NB4 (cell line): ENCODE measurements at places on chromosomes 6 and 20.
A peak's percentile ranks its signal among the peaks of the same experiment; 100 is the strongest.

DNA sequence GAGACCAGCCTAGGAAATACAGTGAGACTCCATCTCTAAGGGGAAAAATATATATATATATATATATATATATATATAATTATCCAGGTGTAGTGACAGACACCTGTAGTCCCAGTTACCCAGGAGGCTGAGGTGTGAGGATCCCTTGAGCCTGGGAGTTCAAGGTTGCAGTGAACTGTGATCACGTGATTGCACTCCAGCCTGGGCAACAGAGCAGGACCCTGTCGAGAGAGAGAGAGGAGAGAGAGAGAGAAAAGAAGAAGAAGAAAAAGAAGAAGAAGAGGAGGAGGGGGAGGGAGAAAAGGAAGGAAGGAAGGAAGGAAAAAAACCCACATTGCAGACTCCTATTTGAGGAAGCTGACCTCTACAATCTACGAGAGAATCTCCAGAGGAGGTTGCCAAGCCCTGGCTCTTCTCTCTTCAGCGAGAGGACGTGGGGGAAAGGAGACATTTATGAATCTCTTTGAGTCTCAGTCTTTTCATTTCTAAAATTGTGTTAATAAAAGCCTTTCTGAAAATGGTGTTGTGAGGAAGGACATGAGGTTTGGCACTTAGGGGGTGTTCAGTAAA, 49.7 kb downstream of the COL11A2 start:
- no peak for DNase-seq

DNA sequence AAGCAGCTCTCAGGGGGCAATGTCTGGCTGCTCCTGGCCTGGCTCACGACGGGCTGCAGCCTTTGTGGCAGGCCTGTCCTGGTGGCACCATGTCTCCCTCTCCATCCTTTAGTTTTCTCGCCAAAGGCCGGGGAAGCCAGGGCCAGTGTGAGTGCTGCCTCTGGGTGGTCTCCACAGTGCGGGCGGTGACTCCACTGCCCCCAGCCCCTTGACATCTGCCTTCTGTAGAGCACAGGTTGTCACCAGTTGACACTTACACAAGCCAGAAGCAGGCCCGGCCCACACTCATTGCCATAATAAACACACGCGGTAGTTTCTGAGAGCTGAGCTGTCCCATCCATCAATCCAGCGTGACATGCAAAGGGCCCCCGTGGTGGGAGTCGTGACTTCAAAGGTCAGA, 219.5 kb downstream of the TFAP2C start:
- DNase-seq, result no peak

- DNase-seq, result no peak
Observed at GRCh38 chr6:116924245-116924644, 47.2 kb downstream of the RFX6 start.

- DNase-seq, result peak; percentile 17
Observed at GRCh38 chr6:63349401-63349800, 29.6 kb upstream of the LGSN start.

DNA sequence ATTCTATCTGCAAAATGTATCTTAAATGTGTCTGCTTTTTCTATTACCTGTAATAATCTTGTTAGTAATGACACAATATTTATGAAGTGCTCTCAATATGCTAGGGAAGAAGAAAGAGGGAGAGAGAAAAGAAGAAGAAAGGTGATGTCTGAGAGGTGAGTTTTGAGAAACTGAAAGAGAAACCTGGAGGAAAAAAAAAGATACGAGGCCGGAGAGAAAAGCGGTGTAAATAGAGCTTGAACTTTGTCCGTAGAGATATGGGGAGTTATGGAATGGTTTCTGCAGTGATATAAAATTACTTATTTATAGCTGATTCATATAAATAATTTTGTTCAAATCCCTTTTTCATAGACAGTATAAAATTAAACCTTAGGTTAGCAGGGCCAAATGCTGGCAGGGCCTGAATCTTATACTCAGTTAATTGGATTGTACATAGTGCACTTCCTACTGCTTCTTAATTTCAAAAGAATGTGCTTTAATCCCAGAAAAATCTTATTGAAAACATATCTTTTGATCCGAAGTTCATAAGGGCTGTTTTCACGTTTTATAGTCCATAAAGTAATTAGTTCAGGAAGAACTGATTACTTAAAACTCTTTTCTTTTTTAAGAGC, 43.0 kb downstream of the MYB start:
- DNase-seq, result no peak

DNA sequence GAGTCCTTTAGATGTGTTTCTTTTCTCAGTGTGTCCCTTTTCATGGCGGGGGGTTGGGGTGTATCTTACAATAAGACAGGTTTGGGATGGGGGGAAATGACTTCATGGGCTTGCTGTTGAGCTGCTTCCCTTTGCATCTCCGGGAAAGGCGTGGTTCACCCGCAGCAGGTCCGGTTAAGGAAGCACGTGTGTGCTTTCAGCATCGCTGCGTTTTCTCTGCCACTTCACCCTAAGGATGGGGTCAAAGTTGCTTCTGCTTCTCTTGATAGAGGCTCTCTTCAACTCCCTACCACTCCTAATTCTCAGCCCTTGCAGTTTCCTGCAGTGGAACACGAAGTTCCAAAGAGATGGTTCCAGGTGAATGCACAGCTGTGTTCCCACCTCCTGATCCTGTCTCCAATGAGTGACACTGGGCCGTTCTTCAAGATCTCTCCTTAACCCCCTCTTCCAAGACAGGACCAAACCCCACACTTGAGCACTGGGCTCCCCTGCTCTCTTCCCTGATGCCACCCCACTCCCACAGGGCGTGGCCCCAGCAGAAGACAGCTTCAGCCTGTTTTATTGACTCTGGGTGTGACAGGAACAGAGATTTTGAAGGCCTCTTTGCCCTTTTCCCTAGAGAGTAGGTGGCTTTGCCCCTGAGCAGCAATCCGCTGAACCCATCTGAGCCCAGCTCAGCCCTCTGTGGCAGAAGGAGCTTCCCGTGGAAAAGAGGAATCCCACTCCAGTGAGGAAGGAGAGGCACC, 85.2 kb downstream of the PLEKHG1 start:
- no peak for DNase-seq

GRCh38 chr20:41050361-41051008, 21.9 kb downstream of the TOP1 start:
- no peak for DNase-seq

- peak; percentile 49 for DNase-seq
Observed at GRCh38 chr6:16711546-16712254, 49.6 kb downstream of the ATXN1 start.

GRCh38 chr6:27545271-27546046, 72.6 kb upstream of the ZNF184 start:
- DNase-seq, result peak; percentile 81

DNA sequence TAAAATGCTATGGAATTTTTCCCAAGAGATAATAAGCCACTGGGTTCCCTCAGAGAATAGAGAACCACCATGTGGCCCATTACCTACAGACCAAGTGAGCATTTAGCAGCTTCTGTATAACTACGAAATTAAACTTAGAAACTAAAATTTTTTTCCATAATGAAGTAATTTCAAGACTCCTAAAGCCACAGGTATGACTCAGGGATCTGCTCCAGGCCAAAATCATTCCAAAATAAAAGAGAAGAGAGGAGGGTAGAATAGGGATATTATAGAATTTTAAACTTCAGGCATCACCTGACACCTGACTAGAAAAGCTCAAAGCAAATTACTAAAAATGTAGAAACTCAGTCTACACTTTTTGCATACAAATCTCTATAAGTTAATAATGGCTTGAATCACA, 108.9 kb upstream of the DST start:
- no peak for DNase-seq

- DNase-seq, result no peak
Observed at GRCh38 chr20:34748709-34749108, 44.6 kb downstream of the TP53INP2 start.

- DNase-seq, result no peak
Observed at GRCh38 chr6:122654012-122654411, 43.8 kb downstream of the PKIB start.

DNA sequence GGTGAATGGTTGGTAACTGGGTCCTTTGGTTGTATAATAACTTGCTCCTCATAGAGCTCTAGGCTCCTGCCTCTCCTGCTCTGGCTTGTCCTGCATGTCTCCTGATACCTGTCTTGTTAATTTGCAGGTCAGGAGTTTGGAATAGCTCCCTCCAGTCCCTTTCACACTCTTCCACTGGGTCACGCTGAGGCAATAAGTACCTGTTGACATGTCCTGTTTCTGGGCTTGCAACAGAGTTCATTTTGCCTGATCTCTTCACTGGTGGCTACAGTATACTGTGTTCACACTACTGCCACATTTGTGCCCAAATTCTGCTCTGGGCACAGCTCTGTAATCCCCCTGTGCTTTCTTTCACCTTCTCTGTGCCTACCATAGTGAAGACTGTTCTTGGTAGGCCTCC, 25.4 kb upstream of the C20orf144 start:
- no peak for DNase-seq

GRCh38 chr6:128932061-128932460, 49.1 kb downstream of the LAMA2 start:
- DNase-seq, result no peak

- peak; percentile 65 for DNase-seq
Observed at GRCh38 chr6:53465732-53466131, 79.2 kb downstream of the GCLC start.

DNA sequence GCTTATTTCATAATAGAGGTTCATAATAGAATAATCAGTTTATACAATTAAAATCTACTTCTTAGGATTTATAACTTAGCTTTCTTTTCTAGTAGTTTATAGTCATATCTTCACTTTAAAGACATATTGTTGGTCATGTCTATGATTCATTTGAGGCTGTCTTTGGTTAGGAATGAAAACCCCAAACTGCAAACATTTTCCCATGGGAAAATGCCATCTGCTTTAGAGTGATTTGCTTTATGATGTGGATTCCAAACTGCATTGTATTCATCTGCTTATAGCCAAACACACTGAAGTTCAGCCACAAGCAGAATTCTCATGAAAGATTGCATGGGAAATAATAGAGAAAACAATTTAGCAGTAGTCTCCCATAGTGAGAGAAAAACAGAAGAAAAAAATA, 128.0 kb downstream of the RFPL4B start:
- no peak for DNase-seq

DNA sequence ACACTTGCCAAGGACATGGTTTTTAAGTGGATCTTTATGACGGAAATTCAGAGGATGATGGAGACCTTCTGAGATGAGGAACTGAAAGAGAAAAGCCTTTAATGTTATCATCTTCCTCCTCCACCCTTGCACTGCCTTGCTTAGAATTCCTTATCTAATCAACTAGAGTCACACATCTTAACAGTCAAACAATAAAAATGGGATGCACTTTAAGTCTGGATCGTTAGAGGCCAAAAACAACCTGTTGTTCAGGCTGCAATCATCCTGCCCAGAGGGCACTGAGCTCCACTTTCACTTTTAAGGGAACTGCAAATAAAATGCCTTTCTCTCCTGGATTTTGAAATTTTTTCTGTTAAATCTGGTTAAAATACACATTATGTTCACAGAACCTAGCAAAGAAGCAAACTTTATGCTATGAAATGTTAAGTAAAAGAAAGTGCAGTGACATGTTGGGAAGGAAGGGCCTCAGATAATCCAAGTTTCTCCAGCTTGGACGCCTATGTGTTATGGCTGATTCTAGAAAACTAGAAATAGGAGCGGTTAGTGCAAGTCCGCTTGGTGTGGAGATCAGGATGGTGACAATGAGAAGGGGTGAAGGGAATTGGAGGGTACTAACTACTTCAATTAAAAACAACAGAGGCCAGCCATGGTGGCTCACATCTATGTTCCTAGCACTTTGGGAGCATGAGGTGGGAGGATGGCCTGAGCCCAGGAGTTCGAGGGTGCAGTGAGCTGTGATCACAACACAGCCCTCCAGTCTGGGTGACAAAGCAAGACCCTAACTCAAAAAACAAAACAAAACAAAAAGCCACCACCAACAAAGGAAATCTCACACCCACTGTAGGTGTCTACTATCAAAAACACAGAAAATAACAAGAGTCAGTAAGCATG, 66.4 kb upstream of the KIF13A start:
- DNase-seq, result no peak

DNA sequence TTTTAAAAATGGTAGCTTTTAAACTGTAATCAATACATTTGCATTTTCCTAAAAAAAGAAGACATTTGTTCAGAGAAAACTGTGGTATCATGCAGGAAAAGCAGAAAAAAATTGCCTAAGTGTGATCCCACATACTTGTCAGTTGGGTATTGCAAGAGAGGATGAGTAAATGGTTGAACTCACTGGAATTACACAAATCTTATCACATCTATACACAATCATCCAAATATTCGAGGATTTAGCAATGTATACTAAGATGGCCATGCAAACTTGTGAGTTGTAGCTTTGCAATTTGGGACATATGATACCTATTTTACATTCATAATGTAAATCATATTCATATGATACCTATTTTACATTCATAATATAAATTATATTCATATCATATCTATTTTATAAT, 58.2 kb upstream of the GJE1 start:
- DNase-seq, result no peak

DNA sequence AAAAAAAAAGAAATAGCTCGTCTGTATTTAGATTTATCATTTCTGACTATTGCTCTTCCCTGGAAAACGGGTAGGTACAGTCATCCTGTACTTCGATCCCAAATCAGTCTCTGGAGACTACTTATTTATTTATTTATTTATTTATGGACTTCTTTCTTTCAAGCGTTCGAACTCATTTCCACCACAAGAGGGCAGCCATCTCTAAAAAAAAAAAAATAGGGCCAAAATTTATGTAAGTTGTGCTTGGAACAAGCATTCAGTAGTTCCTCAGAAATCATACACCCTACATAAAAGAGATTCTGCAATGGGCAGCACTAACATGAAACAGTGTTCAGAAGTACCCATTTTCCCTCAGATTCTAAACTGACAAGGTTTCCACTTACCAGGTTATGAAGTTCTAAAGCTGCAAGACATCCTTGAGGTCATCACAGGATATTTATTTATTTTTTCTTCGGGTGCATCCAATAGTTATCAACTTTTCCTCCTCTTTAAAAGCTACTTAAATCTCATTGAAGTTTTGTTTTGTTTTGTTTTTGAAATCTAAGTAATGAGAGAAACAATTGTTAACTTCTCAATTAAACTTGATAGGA, 1.9 kb upstream of the BMP2 start:
- DNase-seq, result peak; percentile 78

DNA sequence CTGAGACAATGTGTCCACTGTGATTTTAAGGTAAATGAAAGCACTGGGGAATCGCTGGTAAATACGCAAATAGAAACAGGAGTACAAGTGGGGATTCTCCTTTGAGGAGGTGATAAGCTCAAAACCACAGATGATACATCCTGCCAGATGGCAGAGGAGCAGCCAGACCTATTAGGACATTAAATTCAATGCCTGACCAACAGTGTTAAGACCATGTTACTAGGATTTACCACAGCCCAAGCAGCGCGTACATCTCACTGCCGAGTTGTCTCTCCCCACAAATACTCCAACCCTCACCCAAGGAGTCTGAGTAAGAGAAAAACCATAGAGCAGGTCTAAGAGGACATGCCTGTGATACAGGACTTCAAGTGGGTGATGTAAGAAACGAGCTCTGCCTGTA, 68.9 kb upstream of the TULP1 start:
- no peak for DNase-seq
